ENCODE measurements at places on chromosomes 16 and 17.
A peak's percentile ranks its signal among the peaks of the same experiment; 100 is the strongest.

DNA sequence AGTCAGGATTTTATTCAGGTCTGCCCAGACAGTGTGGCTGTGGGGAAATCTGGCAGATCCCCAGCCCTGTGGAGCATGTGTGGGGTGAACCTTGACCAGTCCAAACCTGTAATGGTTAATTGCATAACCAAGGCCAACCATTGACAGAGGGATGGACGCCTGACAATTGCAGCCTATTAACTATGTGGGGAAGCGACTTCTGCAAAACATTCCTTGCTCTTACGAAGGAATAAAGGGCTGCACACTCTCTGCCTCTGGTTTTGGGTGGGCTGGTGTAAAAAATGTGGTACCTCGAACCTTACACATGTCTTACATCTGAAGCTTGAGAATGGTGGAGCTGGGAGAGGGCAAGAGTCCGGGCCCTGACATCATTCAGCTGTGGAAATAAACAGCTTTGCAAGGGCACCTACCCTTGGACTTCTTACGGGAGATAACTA is 35.8 kb downstream of the MAF start:
- DNase-seq, result no peak

GRCh38 chr16:54286090-54286365 is 559 bp downstream of the IRX3 start:
- no peak for DNase-seq

DNA sequence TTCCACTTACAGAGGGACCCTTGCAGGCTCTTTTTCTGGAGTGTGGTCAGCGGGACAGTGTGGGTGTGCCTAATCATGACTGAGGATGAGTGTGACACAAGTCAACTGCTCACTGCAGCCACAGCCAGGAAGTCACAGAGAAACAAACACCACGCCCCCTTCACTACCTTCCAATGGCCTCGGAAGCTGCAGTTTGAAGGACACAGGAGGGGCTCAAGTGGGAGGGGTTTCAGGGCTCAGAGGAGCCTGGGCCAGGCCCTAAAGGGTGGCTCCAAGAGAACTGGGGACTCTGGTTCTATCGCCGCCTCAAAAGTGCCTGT is 116.2 kb upstream of the SDK2 start:
- DNase-seq, result no peak

- DNase-seq, result no peak
Observed at GRCh38 chr17:66032082-66032712, 159.7 kb downstream of the CEP112 start.

- peak; percentile 5 for DNase-seq
Observed at GRCh38 chr17:65850486-65850885, 289.0 kb upstream of the AXIN2 start.

- DNase-seq, result no peak
Observed at GRCh38 chr16:55133654-55134053, 190.3 kb upstream of the IRX6 start.

GRCh38 chr17:34626121-34626681 is 46.8 kb downstream of the TMEM132E start:
- DNase-seq, result no peak
